GM04503 (cell line): ENCODE measurements at places on chromosomes 16 and 17.

GRCh38 chr16:85514598-85515318 is 98.4 kb upstream of the GSE1 start:
- peak; percentile 94 for DNase-seq

DNA sequence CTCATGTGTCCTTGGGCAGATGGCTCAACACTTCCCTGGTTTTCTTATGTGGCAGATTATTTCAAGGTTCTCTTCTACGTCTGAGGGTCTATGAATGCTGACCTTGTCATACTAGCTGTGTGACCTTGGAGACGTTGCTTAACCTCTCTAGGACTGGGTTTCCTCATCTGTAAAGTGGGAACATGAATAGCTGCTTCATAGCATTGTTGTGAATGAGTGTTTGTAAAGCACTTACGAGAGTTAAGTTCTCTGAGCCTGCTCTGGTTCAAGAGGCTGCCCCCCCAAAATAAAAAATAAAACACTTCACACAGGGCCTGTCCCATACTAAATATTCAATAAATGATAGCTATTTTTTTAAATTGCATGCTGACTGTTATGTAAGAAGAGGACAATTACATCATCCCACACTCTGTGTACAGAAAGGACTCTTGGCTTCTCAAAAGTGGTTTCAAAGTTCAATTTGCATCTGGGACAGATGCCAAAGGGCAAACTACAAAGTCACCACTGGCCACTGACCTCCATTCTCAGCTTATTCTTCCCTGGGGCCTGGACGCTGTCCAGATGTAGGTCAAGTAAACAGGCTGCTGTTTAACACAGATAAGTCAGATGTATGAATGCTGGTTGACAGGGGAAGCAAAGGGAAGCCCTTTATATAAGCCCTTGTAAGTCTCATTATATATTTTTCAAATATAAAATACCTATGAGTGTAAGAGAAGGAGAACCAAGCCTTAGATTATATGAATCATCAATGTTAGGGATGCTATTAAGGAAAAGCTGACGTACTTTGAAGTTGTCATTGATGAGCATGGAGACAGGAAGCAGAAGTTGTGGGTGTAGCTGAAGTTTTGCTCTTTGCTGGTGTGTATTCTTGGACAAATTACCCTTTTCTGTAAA is 15.4 kb upstream of the NDEL1 start:
- peak; percentile 33 for DNase-seq

DNA sequence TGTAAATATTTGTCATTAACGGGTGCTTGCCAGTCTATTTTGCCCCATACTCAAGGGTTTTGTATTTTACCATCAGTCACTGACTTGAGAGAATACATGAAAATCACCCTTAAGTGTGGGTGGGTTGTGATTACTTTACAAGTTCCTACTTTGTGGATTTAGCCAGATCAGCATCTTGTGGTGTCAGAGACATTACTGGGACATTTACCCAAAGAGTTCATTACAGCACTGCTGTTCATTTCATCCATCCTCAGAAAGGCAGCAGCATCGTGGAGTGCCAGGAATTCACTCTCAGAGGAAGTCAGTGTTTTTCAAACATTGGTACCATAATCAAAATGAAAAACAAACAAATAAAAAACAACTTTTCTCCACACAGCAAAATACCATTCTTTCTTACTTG is 110.8 kb downstream of the CNTNAP4 start:
- no peak for DNase-seq

DNA sequence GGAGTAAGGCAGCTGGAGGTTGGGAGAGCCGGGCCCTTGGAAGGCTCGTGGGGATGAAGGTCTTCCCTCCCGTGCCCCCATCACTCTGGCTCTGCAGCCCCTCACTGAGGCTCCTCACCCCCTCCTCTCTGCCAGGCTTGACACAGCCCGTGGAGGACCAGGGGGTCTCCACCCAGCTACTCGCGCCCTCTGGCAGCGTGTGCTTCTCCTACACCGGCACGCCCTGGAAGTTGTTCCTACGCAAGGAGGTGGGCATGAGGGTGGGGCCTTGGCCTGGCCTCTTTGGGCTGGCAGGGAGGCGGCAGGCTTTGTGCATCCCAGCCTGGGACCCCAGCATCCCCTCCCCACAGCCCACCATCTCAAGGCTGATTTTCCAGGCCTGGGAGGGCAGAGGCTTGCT is 15.6 kb upstream of the SMIM5 start:
- DNase-seq: no peak

DNA sequence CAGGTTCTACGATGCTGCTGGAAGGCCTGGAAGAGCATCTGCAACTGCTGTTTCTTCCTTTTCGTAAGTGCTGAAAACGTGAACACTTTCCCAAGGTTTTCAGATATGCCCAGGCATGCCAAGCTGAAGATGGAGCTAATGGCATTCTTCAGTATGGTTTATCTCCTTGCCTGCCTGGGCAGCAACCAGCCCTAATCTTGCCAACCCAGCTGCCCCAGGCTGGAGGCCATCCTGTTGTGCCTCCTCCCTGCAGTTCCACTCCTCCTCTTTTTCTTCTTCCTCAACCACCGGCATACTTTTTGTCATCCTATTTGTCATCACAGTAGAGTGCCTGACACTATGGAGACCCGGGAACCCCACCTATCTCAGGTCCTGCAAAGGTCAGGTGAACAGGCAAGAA is 1849.3 kb downstream of the TP53TG3F start:
- no peak for DNase-seq

- DNase-seq: peak; percentile 9
Observed at GRCh38 chr17:30477774-30478115, 537 bp downstream of the GOSR1 start.

DNA sequence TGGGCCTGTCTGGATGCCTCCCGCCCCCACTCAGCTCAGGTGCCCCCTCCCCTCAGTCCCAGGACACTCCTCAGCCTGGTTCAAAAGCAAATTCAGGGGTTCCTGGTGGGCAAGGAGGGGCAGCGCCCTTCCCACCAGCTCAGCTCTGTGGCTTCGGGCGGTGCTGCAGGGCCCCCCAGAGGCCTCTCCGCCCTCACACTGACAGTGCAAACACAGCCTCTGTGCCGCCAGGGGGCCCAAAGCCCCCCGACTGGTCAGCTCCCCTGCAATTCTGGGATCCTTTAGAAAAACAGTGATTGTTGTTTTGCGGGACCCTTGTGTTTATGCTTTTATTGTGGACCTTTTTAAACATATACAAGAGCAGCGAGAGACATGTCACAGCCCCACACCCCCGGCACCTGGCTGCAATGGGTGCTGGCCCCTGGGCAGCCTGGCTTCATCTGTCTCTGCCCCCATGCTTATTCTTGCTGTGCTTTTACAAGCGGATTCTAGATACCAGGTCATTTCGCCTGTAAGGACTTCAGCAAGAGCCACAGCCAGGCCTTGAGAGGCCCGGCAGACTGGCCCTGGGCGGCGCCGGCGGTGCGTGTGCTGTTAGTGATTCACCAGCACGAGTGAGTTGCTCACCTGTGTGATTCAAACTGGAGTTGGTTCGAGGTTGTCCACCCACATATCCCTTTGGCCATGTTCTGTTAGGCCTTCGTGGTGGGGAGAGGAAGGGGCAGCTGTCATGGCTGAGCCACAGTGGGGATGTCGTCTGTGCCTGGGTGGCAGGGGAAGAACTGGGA is 21.2 kb downstream of the ZNF469 start:
- DNase-seq: no peak

GRCh38 chr17:74542727-74543383 is 3.1 kb downstream of the CD300C start:
- DNase-seq: no peak

DNA sequence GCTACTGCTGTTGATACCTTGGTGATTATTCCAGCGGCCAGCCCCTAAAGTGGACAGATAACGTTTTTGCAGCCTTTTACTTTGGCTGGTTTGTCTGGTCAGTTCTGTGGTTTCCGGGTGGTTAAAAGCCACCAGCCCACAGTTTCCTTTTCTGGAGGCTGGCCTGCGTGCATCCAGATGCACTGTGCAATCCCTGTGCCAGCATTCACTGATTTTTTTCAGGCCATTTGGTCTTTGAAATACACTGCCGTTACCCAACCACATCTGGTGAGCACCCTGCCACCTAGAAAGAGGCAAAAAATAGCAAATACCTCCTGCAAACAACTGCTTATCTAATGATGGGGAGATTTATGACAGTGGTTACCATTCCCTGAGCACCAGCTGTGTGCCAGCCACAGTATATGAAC is 797 bp downstream of the NUDT7 start:
- peak; percentile 13 for DNase-seq

- peak; percentile 1 for DNase-seq
Observed at GRCh38 chr16:72066747-72067146, 3.7 kb downstream of the HPR start.

DNA sequence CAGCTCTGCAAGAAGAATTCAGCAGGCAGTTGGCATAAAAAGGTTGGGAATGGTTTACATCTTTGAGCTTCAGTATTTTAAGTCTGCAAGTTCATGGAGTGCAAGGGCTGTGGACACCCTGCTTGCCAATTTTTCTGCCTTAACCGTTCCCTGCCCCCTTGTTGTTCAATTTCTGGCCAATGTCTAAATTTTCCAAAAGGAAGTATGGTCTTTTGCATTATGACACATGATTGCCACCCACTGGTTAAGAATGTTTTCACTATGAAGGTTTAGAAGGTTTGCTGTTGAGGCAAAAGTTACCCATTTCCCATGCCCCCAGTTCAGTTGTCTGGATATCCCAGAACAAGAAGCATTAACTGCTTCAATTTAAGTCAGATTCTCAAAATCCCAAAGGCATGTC is 441.9 kb downstream of the CDH13 start:
- peak; percentile 10 for DNase-seq

- no peak for DNase-seq
Observed at GRCh38 chr17:42039794-42040763, 10.3 kb downstream of the C17orf113 start.

DNA sequence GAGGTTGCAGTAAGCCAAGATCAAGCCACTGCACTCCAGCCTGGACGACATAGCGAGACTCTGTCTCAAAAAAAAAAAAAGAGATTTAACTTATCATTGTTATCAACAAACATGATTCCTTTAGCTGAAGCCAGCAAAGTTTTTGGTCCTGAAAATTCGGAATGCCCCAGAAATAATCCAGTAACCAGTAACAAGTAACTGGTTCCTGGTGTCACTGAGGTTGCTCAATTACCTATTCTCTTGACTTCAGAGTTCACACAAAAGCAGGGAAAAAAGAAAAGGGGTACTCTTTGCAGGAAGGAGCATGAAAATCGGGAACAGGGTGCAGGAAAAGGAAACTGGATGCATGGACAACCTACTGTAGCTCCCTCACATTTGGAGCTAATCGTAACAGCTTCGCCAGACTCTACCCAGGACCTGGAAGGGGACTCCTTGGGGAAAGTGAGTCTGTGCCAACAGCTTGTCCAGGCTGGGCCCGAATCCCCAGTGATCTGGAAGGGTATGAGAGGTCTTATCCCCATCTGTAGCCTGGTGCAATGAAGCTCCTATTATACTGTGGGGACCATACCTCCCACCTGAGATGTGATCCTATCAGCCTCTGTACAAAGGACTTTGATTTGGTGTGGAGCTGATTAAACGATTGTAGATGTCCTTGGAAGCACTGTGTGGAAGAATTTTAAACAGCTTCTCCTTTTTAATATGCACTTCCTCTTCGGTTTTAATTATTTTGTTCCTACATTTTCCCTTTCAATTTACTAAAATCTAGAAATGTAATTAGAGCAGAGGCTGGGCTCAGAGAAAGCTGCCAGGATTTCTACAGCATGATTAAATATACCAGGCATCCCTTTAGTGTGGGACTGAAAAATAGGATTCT is 3.4 kb upstream of the SPOP start:
- no peak for DNase-seq

DNA sequence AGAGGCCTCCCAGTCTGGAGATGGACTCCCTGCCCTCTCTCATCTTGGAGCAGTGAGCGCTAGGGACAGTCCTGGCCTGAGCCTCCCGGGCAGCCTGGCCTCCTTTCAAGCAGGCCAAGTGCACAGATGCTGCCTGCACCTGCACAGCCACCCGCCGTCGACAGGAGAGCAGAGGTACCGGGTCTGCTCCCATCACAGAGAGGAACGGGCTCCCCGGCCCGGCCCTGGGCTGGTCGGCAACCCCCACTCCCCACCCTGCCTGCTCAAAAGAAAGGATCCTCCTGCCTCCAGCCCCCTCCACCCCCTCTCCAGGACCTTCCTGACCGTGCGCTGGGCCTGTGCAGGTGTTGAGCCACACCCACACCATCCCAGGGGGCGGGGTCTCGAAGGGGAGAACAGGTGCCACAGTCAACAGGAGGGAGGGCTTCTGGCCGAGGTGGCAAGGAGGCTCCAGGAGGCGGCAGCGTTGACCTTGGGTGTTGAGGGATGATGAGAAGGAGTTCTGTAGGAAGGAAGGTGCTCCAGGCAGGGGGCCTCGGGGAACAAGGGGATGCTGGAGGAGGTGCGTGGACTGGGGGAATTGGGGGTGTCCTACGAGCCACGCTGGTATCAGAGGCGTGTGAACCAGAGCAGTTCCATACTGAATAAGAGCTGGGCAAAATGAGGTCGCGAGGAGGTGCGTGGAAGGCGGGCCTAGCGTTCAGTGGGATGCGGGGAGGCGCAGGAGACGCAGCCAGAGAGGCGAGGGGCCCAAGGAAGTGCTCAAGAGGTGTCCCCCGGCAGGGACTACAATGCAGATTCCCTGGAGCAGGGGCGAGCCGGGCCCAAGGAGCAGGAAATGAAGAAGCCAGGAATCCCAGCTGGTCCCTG is 967 bp upstream of the CDH15 start:
- no peak for DNase-seq

- no peak for DNase-seq
Observed at GRCh38 chr17:41185001-41185400, 290 bp upstream of the KRTAP4-1 start.

DNA sequence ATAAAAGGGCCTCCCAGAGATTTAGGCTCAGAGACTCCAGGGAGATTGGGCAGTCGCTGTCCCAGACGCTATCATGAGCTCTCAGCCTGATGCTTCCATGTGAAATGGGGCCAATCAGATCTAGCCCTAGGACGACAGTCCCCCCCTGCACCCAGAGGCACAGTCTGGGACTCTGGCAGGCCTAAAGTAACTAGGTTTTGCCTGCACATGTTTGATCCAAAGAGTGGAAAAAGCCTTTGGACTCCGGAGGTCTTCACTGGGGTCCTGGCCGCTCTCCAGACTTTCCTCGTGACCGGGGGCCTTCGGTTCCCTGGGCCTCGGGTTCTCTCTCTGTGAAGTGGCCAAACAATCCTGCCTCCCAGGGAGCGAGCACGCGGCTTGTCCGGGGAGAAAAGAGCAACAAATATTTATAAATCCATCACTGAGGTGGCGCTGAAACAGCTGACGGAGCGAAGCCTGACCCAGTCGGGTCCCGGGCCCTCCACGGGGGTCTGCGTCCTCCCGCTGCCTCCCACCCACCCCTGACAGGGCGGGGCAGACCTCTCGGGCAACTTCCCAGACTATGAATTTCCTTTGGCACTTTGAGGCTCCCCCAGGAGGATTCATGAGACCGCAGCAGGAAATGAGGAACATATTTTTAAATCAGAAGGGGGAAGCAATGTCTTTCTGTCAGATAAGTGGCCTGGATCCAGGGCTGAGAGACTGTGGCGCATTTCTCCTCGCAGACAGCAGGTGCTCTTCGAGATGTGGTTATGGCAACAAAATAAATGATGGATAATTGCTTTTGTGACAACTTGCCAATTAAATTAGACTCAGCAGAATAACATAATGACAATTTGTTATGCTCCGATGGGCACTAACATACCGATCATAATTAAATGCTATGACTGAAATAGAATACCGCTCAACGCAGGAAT is 38.9 kb downstream of the MRPS23 start:
- DNase-seq: no peak

GRCh38 chr16:68378436-68379415 is 67.9 kb downstream of the PRMT7 start:
- no peak for DNase-seq
